ENCODE measurements at places on chromosomes 4 and X.

GRCh38 chr4:139337612-139338011 lies 35.3 kb upstream of the NDUFC1 start:
- peak; percentile 16 for DNase-seq

DNA sequence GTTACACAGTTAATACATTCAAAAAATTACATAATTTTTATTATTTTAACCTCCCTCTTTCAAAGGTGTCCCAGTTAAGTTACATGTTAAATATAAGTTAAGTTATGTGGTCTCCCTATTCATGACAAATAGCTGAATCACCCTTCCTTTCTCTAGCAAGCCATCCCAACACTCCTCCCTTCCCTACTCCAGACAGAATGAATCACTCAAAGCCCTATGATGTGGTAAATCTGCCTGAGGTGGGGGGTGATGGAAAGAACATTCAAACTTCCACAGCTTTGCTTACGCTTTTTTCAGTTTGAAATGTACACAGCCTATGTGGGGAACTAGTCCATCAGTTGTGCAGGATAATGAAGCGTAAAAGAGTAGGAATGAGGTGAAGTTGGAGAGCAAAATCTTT lies 90.2 kb downstream of the CXCL13 start:
- DNase-seq, result no peak

DNA sequence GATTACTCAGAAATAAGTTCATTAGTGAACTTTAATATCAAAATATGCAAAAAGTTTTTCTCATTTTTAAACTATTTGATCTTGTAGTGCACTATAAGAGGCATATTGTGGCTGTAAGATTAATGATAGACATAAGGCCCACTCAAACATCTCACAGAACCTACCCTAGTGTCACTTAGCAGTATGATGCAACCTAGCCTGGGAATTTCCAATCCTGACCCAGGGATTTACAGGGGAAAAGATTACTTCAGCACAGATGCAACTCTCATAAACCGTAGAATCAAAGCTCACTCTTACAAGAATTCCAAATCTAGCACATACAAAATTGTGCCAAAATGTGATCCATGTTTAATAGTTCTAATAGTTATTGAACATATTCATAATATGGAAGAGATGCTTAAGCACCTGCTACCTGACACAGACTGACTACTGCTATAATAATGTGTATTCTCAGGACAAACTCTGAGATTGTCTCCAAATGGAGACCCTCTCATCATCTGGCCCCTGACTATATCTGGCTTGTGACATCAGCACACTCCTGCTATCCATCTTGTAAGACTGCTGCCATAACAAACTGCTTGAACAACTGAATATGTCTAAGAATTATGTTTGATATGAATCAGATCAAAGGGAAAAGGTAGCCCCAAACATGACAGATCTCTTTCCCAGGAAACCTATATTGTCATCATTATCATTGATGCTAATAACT lies 271.9 kb downstream of the PABPC4L start:
- DNase-seq, result no peak

GRCh38 chr4:8325291-8325973 lies 55.9 kb downstream of the HTRA3 start:
- DNase-seq, result no peak

DNA sequence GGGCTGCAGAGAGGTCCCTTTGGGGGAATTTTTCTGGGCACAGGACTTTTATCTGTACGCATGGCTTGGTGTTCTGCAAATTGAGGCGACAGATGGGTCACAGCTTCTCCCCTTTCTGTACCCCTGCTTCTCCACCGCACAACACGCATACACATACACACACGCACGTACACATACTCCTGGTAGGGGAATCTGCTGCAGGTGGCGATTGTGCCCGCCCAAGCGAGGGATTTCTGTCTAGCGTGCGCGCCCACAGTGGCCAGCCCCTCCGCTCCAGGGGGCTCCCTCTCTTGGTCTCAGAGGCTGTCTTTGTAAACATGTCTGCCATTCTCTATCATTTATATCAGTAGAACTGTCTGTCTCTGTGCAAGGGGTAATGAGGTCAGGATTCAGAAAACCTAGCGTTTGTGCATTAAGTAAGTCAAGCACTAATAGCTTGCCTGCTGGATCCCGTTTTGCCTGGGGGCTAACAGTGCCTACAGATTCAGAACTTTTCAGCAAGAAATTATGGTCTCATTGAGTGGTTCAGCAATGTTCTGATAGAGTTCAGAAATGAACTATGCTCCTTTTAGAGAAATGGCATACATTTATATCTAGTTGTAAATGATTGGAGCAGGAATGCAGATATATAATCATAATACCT lies 2.2 kb downstream of the GRID2 start:
- DNase-seq, result no peak

- no peak for DNase-seq
Measured at GRCh38 chrX:122906726-122907125, 277.4 kb upstream of the GRIA3 start.

GRCh38 chr4:74751247-74751646 lies 43.1 kb downstream of the BTC start:
- DNase-seq, result no peak

DNA sequence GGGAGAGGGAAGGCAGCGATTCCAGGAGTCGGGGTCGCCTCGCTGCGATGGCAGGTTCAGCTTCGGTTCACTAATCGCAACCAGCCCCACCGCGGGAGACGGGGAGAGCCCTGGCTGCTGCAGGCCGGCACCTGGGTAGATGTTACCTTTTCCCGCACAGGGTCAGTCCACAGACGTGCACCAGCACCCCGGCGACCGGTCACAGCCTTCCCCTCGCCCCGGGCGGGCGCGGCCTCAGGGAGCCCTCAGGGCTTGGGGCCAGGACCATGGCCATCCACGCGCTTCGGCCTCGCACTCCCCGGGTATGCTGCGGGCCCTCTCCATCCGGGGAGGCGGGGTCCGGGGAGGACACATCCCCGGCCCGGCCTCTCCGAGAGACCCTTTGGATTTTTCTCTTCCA lies 26.1 kb upstream of the EXOC1L start:
- DNase-seq, result no peak

GRCh38 chrX:25968920-25969319 lies 169.2 kb upstream of the MAGEB18 start:
- DNase-seq, result no peak

- no peak for DNase-seq
Measured at GRCh38 chr4:47106561-47106960, 75.2 kb downstream of the GABRB1 start.

DNA sequence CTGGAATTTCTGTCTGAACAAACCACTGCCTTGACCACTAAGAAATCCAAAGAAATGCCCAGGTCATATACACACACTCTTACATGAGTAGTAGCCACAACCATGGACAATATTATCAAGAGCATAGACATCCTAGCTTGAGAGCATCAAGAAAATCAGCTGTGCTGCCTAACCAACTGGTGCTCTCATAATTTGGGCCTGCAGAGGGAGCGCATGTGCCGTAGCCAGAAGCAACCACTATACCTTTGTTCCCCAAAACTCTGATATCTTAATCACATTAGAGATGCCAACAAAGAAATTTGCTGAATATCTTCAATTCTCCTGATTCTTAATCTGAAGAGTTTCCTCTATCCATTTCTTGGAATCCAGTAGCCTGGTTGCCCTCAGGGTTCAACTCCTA lies 163.6 kb downstream of the ZNF674 start:
- no peak for DNase-seq

DNA sequence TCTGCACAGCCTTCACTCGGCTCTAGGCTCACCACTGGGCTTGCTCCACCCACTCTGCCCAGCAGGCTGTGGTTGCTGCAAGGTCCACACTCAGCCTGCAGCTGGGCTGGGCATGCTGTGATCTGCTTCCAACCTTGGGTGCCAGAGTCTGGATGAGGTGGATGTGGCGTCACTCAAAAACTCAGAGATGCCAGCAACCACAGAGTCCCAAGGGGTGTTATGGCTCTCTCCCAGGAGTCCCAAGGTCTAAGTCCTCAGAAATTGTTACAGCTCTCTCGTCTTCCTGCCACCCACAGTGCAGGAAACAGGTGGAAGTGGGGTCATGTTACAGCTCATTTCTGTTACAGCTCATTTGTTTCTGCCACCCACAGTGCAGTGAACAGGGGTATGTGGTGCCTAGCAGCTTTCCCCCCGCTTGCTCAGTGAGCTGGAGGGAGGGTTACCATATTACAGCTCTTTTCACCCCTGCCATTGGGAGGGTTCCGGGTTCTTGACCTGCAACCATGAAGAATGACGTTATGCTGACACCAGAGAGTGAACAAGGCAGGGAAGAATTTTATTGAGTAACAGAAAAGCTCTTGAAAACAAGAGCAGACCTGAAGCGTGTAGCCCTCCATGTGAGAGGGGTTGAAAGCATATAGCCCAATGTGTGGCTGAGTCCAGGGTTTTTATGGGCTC lies 893.9 kb downstream of the PCDH7 start:
- DNase-seq, result no peak

DNA sequence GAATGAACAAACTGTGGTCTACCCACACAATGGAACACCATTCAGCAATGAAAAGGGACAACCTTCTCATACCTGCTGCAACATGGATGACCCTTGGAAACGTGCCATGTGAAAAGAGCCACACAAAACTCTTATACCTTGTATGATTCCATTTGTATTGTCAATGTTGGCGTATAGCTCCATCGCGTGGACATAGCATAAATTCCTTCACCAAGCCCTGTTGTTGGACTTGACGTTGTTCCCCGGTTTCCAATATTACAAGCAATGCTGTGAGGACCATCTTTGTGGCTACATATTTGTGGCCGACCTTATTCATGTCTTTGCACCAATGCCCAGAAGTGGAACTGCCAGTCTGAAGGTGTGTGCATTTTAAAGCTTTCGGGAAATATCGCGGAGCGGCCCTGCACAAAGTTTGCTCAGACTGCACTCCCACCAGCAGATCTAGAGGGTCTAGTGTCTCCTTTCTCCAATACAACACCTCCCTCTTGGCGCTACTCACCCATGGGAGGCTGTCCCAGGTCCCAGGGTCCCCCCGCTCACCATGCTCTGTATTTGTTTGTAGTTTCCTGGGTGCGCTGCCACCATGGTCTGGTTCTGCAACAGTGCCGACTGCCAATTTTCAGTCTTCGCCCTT lies at the start of gene CLDN34:
Gene CLDN34, plus strand, starts transcription at position 584 of the 634 bp plus-strand sequence. Its CDS starts 0 bp downstream, at position 584.
- DNase-seq, result no peak

DNA sequence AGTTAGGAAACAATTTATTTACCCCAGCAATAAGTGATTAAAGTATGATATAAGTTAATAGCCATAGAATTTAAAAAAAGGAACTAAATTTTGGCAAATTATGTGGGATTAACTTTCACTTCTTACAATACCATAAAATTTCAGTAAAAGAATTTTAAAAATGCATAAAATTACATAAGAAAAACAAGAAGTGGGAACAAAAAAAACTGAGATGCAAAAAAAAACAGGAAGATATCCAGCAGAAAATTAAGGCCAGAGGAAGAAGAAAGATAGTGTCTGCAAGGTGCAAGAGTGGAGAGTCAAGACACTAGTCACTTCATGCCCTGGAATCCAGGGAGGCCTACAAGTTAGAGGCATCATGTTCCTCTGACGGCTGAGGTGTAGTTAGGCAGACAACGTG lies 184.2 kb downstream of the GASK1B start:
- DNase-seq, result no peak

- no peak for DNase-seq
Measured at GRCh38 chr4:154364066-154364845, 127.3 kb downstream of the DCHS2 start.

GRCh38 chrX:19647159-19647558 lies 131.9 kb upstream of the MAP3K15 start:
- DNase-seq, result no peak

DNA sequence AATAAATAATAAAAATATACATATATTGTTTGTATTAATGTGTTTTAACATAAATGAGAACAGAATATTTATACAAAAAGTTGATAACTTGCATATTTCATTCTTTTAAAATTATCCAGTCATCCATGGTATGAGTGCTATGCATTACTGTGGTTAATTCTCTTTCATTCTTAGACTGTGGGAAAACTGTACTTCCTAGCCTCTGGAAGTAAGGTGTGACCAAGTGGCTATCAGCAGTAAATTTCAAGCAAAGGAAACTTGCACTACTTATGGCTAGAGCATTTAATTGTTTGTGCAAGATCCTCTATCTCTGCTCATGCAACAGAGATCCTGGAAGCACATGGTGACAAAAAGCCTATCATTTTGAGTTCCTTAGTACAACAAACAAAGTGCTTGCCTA lies 1054.5 kb upstream of the PABPC4L start:
- DNase-seq, result no peak

- DNase-seq, result no peak
Measured at GRCh38 chrX:112738347-112739033, 58.8 kb upstream of the LHFPL1 start.

DNA sequence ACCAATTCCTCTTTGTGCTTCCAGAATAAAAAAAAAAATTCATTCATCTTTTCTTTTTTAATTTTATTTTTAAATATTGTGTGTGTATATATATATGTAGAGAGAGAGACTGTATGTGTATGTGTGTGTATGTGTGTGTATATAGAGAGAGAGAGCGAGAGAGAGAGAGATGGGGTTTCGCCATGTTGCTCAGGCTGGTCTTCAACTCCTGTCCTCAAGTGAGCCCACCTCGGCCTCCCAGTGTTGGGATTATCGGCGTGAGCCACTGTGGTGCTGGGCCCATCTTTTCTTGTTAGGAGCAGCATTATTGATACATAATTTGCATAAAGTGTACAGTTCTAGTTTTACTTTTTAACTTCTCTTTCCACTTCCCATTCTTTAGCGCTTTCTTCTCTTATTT lies 33.6 kb downstream of the KDM6A start:
- DNase-seq, result no peak

- no peak for DNase-seq
Measured at GRCh38 chr4:138804711-138805110, 210.9 kb upstream of the NOCT start.

DNA sequence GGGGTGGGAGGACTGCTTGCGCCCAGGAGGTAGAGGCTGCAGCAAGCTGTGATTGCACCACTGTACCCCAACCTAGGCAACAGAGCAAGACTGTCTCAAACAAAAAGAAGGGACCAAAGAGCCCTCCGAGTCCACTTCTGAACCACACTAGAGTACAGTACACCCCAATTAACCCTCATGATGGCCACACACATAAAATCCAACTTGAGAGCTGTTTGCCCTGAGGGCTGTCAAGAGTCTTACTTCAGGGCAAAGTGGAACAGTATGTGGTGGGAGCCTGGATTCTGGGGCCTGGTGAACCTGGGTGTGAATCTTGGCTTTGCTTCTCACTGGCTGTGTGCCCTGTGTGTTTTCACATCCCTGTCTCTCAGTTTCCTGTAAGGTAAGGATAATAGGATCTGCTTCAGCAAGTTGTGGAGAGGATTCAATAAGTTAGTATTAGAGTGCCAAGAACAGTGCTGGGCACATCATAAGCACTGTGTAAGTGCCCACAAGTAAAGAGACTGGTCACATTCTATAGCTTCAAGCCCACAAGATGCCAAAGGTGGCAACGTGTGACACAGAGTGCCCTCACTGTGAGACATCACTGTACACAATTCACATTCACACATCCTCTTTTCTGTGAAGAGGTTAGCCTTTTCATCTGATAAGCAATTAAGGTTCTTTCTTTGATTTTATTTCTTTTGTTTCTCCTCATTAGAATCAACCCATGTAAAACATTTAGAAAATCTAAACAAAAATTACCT lies 52.1 kb downstream of the LEF1 start:
- no peak for DNase-seq

- DNase-seq, result no peak
Measured at GRCh38 chr4:7512428-7512827, 77.7 kb upstream of the PSAPL1 start.

- no peak for DNase-seq
Measured at GRCh38 chrX:9765737-9766097, at the start of gene GPR143. GPR143 (minus strand) TSS chrX:9765847; CDS start chrX:9765817, 30 bp downstream.

Measured in hematopoietic multipotent progenitor cell treated with erythropoietin and hydrocortisone succinate and interleukin-3 and kit ligand, for 15 days (in vitro differentiated cells).